SIG-M5 (cell line): ENCODE measurements at places on chromosomes 3 and 15.

DNA sequence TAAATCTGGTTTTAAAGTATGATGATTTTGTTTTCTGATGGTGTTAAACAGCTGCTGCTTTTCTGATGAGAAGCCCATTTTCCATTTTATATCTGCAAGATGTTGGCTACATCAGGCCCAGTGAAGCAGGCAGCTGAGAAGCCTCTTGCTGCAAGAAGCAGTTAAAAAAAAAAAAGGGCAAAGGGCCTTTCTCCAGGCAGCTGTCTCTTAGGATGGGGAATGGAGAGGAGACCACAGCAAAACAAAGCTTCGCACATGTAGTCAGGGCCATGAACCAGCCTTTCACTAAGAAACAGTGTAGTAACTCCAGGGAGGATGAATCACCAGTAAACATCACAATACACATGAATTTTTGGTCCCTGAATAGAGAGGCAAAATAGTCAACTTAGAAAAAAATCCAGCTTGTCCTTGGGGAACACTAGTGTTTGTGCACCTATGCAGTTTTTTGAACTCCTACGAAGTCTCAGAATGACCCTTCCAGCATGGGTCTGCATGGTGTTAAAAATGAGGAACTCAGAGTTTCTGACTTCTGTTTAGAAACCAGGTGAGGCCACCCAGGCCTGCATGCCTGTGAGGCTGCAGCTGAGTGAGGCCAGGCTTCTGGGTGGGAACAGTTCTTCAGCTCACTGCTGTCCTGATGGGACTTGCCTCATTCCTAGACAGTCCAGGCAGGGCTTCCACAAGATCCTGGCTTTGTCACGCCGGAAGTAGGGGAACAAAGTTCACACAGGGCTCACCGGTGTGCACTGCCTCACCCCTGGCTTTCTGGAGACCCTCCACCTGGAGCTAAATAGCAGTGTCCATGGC, 518.7 kb downstream of the MCTP2 start:
- DNase-seq = no peak

DNA sequence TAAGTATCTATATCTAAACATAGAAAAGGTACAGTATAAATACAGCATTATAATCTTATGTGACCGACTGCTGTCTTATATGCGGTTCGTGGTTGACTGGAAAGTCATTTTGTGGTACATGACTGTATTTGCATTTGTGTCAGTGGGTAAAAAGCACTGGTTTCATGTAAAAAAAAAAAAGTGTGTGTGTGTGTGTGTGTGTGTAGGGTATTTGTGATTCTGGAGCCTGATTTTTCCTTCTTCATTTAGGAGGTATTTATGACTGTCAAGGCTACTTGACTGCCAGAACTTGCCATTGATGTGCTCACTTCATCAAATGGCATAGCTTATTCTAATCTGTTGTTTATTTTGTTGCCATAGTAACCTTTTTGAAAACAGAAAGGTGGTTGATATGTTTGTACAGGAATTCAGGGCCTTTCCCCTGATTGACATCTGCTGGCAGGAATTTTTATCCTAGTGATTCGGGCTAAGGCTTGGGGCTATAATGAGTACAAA, 63.2 kb downstream of the AKAP13 start:
- no peak for DNase-seq

DNA sequence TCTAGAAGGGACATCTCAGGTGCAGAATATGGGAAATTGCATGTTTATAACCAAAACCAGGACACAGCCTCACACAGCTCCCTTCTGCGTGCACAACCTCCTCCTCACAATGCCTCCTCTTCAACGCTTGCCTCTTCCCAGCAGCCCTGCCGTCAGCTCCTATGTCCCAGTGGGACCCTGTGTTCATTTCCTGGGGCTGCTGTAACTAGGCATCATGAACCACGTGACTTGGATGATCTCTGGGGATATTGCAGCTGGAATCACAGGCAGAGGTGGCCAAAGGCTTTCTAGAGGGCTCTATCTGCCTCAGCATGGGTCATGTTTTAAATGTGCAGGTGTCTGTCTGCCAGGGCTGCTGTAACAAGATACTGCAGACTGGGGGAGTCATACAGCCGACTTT, 375.3 kb downstream of the OCA2 start:
- no peak for DNase-seq

DNA sequence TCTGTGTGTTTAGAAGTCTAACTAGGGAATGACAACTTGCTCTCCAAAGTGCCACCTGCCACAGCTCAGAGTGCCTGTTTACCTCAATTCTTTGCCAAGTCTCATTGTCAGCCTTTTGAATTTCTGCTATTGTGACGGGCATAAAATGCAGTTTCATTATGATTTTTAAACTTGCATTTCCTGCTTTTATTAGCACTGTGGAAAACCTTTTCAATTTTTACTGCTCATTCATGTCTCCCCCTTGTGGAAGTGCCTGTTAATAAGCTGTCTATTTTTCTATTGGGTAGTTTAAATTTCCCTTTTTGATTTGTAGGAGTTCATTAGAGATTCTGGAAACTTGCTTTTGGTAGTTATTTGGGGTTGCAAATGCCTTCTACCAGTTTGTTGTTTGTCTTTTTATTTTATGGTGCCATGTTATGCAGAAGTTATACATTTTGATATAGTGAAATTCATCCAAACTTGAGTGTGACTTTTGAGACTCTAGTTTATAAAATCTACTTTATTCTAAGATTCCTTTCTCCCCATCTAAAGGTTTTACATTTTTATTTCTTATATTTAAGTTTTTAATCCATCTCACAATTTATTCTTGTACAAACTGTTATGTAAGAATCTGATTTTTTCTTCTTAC, 53.9 kb upstream of the FRMD4B start:
- DNase-seq = no peak

GRCh38 chr3:32495609-32496008, 7.0 kb downstream of the CMTM6 start:
- DNase-seq = no peak

GRCh38 chr15:31305375-31305774, 21.3 kb upstream of the KLF13 start:
- DNase-seq = no peak

DNA sequence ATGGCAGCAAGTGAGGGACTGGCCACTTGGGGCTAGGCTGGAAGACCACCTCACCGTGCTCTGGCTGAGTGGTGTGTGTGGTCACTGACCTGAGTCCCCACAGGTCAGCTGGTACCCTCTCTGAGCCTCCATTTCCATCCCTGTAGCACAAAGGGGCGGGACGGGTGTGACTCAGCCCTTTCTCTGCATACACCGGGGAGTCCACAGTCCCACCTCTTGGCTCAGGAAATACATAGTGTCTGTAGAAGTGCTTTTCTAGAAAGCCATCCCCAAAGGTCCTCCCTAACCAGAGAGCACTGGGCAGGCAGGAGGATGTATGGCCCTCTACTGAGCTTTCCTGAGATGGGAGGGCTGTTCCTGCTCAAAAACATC, 27.2 kb downstream of the WNT7A start:
- DNase-seq = no peak

GRCh38 chr3:98991393-98991792, 89.9 kb upstream of the DCBLD2 start:
- no peak for DNase-seq

GRCh38 chr3:56773986-56774385, 27.8 kb downstream of the ARHGEF3 start:
- no peak for DNase-seq

- DNase-seq = peak; percentile 33
These were observed 36.3 kb upstream of the PLA2G4E start for GRCh38 chr15:42056934-42057798.

GRCh38 chr15:63185206-63185605, 4.2 kb upstream of the RAB8B start:
- DNase-seq = no peak

DNA sequence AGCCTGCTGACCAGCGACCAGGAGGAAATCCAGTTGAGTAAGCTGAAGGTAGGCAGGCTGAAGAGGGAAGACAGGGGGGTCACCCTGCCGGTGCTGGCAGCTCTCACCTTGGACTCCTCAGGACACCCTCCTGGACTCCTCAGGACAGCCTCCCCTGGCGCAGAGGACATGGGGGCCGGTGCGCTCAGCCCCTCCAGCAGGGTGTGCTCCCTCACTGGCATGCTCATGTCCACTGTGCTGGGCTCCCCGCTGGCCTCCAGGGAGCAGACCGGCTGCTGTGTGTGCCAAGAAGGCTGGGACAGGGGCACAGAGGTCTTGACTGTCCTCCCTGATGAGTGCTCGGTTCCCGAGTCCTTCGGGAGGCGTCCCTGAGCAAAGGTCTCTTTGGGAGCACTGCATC, 183.6 kb downstream of the ATP10A start:
- DNase-seq = no peak

- no peak for DNase-seq
These were observed 563.6 kb upstream of the NAALADL2 start for GRCh38 chr3:174295306-174296092.

DNA sequence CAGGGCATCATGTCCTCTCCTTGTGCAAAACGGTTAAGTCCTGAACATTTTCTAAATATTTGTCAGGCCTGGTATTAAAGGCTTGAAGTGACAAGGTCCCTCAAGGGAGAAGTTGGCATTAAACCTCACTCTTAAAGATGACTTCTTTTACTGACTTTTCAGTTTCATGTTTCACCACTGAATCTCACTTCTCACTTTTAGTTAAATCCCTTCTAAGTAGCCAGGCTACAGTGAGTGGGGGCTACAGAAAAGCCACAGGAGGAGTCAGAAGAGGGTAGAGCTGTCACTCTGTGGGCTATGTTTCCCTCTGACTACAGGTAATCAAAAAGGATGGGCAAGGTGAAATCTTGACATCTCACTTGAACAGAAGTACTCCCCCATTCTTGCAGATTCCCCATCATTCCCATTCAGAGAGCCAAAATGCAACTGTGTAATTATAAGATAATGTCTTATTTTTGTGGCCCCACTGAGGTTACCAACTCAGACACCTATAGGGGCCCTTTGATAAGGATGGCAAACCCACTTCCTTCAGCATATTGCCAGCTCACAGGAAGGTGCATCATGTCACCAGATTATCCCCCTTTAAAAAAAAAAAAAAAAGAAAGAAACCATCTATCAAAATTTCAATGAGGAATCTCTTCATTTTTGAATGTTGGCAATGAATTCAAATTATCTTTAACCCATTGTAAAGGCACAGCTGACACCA, 790.1 kb upstream of the CFAP20DC start:
- DNase-seq = no peak

- no peak for DNase-seq
These were observed 26.6 kb downstream of the EHD4 start for GRCh38 chr15:41945731-41946130.

DNA sequence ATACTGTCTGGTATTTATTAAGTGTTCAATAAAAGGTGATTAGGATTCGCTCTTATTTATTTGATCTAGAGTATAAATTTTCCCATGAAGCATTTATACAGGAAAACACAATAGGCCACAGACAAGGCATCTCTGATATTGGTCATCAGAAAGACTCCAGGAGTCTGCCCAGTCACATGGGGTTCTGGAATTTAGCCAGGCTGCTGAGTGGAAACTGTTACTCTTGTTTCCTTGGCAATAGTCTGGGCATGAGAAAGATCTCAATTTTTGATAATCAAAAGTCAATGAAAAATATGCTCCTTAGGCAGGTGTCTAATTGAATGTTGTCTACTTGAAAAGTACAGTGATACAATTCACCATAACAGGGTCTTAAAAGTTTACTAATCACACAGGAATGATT, 161.2 kb downstream of the FRMD5 start:
- no peak for DNase-seq

DNA sequence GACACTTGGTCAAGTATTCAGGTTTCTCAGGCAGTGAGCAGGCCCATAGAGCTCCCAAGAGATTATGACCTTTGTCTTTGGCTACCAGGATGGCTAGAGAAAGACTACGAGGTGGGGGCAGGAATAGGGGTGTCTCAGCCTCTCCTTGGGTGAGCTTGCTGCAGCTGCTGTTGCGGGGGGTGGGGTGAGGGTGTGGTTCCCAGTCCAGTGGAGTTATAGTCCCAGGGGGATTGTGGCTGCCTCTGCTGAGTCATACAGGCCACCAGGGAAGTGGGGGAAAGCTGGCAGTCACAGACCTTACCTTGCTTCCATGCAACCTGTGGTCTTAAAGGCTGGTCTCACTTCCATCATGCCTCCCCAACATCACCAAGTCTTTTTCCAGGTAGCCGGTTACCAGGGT, 31.7 kb downstream of the ATP2C1 start:
- no peak for DNase-seq

- DNase-seq = no peak
These were observed 407.5 kb upstream of the DPH6 start for GRCh38 chr15:35953424-35953823.

- DNase-seq = no peak
These were observed 43.0 kb upstream of the ABI3BP start for GRCh38 chr3:101036213-101036618.

DNA sequence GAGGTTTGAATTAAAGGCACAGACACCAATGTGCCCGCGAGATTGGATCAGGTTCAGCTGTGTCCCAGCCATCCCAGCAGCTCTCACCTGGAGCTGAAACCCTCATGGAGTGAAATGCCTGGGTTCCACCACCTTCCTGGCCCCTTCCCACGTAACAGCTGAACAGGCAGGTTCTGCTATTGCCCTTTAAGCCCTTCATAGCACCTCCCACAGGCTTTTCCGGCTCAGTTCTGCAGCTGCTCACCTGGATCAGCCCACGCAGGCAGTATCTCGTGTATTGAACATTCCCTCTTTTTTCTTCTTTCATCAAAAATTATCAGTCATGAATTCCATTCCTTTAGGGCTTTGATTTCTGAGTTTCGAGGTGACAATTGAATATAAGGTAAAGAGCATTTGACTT, 129.8 kb downstream of the SLC9A9 start:
- no peak for DNase-seq

- no peak for DNase-seq
These were observed 6.8 kb upstream of the MAPK6 start for GRCh38 chr15:52012210-52012609.

- DNase-seq = no peak
These were observed 90.2 kb downstream of the GHSR start for GRCh38 chr3:172357850-172358754.

DNA sequence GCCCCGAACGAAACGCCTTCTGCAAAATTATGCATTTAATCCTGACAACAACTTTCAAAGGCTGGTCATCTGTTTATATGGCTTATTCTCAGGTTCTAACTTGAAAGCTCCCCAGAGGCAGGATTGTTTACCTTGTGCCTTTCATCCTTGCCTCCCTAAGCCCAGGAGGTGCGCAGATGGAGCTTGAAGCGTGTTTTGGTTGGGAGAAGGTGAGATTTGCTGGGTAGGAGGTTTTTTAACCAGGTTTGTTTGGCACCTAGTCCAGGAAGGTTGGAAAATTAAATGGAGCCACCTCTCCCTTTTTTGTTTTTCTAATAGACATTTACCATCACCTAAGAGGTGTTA, 675 bp downstream of the TSEN2 start:
- no peak for DNase-seq

- DNase-seq = no peak
These were observed 97.6 kb downstream of the TPRG1 start for GRCh38 chr3:189269365-189269764.

- no peak for DNase-seq
These were observed 202.2 kb downstream of the DOCK3 start for GRCh38 chr3:50876947-50877346.

- DNase-seq = no peak
These were observed 39.0 kb downstream of the IL12A start for GRCh38 chr3:160027541-160028195.
